SHP77 treated with DMSO at 0.1 percent for 48 hours (cell line): ENCODE measurements at places on chromosomes 4 and X.

DNA sequence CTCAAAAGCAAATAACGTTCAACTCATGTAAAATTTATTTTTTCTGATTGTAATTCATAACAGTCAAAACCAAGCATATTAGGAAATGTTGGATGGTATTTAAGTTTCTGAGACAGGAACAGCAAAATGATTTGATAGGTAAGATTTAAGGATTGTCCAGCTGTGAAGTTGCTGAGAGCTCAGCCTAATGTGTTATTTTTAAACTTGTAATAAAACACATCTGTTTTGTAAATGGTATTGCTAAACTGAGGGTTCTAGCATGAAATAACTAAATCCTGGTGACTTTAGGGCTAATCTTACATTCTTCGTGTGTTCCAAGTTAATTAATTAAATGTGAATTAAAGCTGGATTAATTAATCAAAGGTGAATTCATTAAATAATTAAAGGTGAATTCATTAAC is 13.3 kb downstream of the TLR10 start:
- DNase-seq: no peak

DNA sequence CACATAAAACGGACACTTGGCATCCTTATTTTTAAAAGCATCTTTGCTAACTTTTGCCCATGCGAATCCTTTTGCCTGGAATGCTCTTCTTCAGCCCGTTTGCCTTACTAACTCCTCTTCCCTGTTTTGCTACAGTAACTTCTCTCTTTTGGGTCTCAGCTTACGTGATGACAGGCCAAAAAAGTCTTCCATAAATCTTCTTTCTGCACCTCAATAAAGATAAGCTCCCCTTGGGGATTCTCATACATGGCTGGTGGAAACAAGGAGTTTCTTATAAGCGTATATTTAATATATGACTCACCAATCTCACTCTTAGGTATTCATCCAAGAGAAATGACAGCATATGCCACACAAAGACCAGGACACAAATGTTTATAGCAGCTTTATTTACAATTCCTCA is 192.7 kb downstream of the RCHY1 start:
- DNase-seq: no peak

DNA sequence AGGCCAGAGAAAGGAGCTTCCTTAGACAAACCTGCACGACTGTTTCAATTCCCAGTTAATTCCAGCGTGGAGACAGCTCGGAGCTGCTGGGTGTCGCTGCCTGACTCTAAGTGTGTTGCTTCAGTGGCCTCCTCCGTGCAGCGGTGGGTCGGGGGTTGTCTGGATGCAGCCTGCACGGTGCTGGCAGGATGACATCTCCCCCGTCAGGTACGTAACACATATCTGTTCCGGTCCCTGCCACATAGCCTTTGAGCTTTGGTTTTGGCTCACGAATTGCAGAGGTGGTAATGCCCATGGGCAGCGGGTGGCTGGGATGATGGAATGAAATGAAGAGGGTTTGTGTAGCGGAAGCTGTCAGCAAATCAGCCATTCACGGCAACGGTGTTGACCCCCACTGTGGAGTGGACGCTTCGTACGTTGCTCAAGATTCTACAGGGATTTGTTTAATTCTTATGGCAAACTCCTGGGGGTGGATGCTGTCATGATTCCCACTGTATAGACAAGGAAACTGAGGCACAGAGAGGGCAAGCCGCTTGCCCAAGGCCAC is 33.7 kb upstream of the HMX1 start:
- no peak for DNase-seq

GRCh38 chrX:121642415-121642814 is 595.0 kb downstream of the GLUD2 start:
- no peak for DNase-seq

GRCh38 chr4:21469438-21470300 is 478.9 kb downstream of the KCNIP4 start:
- DNase-seq: no peak

- DNase-seq: no peak
Measured at GRCh38 chrX:143988356-143988755, 104.5 kb downstream of the UBE2NL start.

- no peak for DNase-seq
Measured at GRCh38 chr4:32485956-32486355, 1765.8 kb downstream of the PCDH7 start.

DNA sequence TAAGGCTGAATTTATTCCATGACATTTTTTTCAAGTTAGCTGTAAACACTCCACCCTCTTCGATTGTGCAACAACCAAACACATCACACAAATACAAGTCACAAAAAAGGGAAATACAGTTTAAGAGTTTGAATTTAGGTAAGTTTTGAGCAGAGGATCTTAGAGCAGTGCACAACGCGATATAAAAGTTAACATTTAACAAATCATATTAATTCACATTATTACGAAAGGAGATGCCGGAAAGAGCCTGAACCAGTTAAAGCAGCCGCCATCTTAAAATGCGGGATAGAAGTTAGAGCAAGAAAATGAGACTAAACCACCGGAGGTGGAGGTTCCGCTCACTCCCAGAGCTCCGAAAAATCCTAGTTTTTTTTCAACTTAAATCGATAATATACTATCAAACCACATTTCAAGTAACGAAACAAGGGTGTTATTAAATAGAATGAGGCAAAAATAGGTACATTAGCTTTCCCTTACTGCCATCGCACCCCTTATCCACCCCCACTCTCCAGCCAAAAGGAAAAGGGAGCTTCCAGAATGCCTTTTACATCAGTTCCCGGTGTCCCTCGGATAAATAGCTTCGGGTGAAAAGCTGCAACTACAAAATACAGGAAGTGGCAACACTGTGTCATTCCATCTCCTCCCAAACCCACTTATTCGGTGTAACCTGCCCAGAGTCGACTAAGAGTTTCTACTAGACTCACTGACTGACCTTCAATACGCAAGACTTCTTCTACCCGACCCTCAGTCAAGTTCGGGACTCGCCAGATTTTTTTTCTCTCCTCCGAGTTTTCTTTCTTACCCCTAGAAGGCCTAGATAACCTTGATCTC is 1.9 kb downstream of the UBE2D3 start:
- DNase-seq: no peak

GRCh38 chr4:152458801-152459302 is 77.0 kb downstream of the FBXW7 start:
- DNase-seq: no peak

GRCh38 chr4:24988776-24989175 is 42.0 kb downstream of the LGI2 start:
- DNase-seq: no peak

DNA sequence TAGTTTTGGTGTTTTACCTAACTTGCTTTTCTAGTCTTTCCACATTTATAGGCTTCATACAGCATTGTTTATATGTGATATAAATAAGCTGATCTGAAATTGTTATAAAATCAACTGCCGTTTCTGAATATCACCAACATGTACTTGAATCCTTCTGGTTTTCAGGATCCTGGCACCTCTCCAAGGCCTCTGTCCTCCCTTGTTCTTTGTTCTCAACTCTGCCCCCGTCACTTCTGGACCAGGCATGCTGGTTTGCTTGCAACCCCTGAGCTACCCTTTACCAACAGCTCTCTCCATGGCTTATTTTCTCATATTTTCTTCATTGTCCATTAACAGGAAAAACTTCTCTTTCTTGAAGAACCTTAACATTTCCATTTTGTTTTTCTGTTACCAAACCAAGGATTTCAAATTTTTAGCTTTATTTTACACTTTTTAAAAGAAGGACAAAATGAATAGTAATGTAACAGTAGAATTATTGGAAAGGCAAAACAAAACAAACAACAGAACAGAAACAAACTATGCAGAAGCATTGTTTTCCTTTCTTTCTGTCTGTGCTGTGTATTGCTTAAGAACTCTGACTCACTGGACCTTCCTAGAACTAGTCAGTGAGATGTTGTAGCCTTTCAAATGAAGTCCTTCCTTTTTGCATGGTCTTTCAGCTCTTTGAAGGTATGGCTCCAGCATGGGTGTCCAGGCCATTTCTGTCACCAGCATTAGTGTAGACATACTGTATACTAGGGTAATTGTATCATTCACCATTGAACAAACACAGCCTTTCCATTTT is 44.8 kb downstream of the BANK1 start:
- DNase-seq: peak; percentile 9
